ENCODE measurements at places on chromosomes 13 and 19.

DNA sequence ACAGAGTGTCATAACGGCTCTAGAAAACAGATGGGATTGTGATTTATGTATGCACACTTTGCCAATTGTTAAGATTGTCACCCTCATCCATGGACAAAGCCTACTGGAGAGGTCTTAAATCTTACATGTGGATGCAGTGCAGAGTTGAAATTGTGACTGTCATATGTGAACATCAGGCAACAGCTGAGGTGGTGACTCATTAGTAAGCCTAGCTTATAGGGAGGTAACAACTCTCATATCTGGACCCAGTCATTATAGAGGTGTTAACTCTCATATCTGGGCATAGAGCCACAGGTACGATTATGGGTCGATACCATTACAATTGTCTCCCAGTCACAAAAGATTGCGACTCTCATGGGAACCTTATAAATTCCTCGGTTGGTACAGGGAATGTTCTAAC lies 29.8 kb upstream of the ZNF254 start:
- no peak for DNase-seq

GRCh38 chr19:51185069-51185867 lies 39.6 kb upstream of the CD33 start:
- no peak for DNase-seq

DNA sequence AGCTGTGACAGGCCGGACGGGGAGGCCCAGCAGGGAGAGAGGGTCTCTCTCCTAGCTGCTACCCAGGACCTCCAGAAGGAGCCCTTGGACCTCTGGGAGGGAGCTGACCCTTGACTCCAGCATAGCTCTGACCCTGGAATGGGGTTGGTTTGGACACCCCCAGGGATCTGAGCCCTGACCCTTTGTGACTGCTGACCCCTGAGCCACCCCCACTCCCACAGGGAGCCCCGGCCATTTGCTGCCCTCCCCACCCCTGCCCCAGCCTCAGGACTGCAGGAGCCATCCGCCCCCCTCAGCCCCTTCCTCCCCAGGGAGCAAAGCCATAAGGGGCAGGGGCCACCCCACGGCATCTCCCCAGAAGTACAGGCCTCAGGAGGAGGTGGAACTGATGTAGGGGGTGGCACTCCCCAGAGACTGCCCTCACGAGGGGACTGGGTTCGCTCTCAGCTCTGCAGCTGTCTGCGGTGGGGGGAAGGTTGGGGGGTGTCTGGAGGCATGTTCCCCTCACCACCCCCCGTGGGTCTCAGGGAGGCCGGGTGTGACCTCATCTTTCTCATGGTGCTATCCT lies 7.0 kb downstream of the COX6B2 start:
- DNase-seq: no peak

GRCh38 chr13:101140936-101141335 lies 275.4 kb downstream of the NALCN start:
- no peak for DNase-seq

GRCh38 chr19:5623397-5624017 lies 624 bp downstream of the SAFB start:
- no peak for DNase-seq

DNA sequence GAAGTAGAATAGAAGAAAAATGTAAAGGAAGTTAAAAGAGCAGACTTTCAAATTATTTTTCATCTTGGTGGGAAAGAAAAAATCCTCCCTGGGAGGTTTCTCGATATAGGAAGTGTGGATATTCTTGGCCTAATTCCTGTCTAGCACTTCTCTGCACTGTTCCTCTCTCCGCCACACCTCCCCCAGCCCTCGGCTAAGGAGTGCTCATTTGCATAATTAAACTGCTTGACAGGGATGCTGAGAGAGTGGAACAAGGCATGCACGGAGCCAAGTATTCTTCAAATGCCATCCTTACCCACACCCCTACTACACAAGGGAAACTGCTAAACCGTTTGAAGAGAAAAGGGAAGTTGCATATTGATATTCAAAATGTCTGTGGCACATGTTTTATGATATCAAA lies 511.0 kb upstream of the HTR2A start:
- DNase-seq: no peak

DNA sequence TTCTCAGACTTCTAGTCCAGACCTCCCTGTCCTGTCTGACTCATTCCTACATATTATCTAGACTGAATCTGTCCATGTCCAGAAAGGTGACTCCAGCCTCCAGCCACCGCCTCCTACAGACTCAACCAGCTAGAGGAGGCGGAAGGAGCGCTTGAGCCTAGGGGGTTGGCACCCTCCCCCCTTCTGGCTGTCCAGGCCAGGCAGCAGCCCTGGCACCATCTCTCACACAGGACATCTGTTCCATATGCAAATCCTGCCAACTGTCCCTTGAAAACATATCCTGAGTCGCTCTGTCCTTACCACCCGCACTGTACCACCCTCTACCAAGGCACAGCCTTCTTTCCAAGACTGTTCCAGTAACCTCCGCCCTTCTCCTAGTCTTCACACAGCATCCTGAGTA lies 150.7 kb upstream of the WASF3 start:
- DNase-seq: no peak

- DNase-seq: no peak
Measured at GRCh38 chr19:50719566-50719965, at the start of gene SHANK1. SHANK1 (minus strand) TSS chr19:50719802; CDS start chr19:50716919, 2,883 bp downstream.

- DNase-seq: no peak
Measured at GRCh38 chr13:37695200-37695599, 96.6 kb upstream of the POSTN start.

DNA sequence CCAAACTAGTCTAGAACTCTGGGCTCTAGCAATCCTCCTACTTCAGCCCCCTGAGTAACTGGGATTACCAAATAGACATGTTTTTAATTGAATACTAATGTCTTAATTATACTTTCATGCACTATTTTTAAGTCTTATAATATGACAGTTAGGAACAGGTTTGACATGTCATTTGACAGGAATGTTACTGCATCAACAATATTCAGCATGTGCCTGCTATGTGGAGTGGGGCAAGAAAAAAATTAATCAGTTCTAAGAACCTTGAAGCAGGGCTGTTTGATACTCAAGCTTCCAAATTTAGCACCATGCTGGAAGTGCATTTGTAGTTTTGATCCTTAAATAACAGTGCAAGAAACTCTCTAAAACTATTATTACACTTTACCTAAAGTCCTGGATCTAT lies 265.3 kb downstream of the MZT1 start:
- no peak for DNase-seq

DNA sequence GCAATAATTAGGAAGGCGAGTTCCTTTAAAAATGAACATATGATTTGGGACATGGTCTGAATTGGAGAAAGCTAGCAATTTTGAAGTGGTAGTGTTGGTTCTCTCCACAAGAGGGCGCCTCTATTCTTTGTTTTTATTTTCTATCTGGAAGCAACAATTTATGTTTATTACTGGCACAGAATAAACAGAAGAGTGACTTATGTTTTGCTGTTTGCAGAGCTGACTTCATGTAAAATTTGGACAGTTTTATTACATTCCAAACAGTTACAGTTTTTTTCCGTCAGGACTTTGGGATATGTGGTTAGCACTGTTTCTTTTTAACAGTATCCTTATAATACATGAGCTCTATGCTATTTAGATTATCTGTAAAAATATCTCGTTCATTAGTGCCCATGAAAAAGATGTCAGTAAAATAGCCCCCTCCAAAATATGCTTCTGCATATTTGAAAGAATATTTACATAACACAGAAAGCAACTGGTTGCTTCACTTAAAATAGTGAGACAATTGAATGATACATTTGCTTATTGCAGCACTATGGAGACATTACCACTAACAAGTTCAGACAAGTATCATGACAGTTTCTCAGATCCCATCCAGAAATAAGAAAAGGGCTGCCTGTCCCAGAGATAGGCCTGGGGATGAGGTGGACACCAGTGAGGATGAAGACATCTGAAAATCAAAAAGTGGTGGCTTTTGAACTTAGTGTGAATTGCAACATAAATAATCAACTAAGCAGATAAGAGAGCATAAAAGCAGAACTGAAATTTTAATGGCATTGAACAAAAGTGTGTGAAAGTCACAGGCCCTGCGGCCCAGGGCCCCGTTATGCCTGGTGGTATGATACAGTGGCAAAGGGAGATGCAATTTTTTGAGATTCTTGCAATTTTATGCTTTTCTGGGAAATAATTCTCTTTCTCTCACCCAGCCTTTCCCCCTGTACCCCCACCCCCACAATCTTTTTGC lies 32.3 kb upstream of the FGF9 start:
- DNase-seq: peak; percentile 3

GRCh38 chr19:7647156-7647555 lies 10.2 kb downstream of the STXBP2 start:
- no peak for DNase-seq

DNA sequence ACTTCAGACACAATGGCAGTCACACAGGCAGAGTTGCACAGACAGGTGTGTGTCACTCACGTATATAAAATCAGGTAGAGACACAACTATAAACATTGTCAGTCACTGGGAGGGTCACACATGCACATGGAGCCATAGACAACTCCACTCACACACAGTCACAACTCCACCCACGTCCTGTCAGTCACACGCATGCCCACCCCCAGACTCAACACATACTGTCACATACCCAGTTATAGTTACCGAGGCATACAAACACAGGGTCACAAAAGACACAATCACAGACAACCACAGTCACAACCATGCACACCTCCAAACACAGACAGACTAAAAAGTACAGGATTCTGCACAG lies 1.5 kb downstream of the NUMBL start:
- DNase-seq: no peak

DNA sequence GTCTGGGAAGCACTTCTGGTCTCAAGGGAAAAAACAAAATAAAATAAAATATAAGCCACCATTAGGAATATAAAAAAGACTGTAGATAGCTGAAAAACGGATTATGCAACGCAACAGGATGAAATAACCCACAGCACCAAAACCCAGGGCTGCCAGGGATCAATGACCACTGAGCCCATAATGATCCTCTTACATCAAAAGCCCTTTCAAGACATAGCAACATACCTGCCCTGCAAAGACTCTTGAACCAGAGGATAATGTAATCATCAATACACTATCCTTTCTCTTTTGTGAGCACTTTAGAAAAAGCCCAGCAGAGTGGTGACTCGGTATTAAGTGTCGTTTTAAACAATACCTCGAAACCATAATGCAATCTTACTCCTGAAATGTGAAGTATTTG lies 235.0 kb upstream of the SOX21 start:
- DNase-seq: no peak
